Cortex of kidney (tissue), 1 donor: ENCODE measurements at places on chromosomes 6 and 20.

DNA sequence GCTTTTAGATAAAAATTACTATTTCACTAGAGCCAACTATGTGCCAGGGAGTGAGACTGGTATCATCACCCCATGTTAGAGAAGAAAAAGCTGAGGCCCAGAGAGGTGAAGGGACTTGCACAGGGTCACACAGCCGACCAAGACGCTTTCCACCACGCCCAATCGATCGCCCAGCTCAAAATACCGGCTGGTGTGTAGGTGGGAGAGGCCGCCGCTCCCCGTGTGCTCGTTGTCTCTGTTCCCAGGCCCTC lies 253 bp upstream of the SNPH start:
- DNase-seq, result no peak

DNA sequence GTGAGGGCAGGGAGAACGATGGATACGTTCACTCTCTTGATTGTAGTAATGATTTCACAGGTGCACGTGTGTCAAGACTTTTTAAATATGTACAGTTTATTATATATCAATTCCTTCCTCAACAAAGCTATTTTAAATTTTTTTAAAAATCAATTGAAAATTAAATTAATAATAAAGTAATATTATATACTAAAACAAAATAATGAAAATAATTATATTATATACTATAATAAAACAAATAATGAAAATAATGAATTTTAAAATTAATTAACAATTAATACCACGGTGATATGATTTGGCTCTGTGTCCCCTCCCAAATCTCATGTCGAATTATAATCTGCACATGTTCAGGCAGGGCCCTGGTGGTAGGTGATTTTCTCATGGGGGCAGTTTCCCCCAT lies 42.7 kb downstream of the ADGRF5 start:
- DNase-seq, result no peak

- DNase-seq, result no peak
Measured at GRCh38 chr6:148892247-148892646, 145.4 kb downstream of the UST start.

- DNase-seq, result no peak
Measured at GRCh38 chr6:11824986-11825385, 46.4 kb upstream of the ADTRP start.

DNA sequence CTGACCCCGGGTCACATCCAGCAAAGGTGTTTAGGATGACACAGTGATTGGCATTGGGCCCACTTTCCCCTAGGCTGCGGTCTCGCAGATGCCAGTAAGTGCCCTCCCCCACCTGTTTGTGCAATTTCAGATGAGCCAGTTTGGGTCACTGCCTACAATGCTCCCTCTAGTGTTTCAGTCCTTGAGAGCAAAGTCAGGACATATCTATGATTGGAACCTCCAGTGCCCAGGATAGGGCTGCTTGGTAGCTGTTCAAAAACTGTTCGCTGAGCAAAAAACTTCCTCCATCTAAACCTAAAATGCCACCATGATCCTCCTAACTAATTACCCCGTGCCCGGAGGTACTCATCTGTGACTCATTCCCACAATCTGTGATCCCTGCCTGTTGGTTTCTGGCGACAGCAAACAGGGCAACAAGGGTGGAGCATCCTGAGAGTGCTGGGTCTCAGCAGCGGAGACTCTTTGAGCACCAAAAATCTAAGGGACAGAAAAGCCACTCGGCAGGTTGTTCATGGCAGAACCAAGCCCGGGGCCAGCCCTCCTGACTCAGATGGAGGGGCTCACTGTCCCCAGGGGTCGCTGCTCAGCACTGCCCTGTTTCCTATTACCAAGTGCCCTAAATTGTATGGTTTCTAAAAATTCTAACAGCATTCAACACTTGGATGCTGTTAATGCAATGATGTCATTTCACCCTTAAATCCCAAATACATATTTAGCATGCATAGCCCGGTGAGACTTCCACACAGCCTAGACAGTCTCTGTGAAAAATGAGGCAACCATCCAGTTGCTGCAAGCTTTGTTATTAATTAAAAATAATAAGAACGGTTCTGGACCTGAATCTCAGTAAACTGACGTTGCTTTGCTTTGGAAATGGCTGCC lies 5.0 kb downstream of the VSX1 start:
- no peak for DNase-seq

DNA sequence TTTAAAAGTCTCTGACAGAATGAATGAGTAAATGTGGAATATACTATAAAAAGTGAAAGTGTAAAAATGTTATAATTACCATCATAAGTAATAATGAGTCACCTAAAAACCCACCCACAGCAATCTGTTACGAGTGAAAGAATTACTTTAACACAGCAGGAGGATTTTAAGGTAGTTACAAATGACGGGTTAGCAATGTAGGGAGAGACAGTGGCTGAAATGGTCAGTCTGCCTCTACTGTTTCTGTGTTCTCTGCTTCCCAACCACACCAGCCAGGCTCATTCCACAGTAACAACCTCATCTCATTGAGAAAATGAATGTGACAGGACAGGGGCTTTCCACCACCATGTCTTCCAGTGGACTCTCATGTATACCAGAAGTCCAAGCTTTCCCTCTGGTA lies 124.4 kb upstream of the KCNK16 start:
- DNase-seq, result no peak

DNA sequence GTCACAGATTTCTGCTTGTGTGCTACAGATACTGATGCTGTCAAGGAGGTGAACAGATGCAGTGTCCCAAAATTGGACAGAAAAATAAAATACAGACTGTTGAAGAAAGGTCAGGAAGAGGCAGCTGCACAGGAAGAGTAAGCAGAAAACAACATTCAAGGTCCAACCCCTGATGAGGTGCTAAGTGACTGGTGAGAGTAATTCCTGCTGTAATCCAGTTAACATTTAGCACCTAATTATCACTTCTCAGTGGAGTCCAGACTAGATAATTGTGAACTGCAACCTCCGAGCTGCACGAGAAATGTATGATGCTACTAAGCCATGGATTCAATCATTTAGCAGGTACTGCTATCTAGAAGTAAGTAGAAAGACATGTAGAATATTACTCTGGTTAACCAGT lies 36.3 kb upstream of the NRSN1 start:
- no peak for DNase-seq

DNA sequence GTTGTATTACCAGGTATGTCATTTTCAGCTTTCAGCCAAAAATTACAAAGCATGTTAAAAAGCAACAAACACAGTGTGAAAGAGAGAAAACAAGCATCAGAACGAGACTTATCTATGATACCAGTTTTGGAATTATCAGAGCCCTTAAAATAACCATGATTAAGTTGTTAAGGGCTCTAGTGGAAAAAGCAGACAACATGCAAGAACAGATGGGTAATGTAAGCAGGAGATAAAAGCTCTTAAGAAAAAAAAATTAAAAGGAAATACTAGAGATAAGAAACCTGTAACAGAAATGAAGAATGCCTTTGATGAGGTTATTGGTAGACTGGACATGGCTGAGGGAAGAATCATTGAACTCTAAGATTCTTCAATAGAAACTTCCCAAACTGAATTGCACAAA lies 127.5 kb upstream of the SCGN start:
- DNase-seq, result no peak

- no peak for DNase-seq
Measured at GRCh38 chr6:130922922-130923321, 95.7 kb downstream of the SMLR1 start.

- no peak for DNase-seq
Measured at GRCh38 chr6:25351485-25351884, 72.3 kb downstream of the CARMIL1 start.

DNA sequence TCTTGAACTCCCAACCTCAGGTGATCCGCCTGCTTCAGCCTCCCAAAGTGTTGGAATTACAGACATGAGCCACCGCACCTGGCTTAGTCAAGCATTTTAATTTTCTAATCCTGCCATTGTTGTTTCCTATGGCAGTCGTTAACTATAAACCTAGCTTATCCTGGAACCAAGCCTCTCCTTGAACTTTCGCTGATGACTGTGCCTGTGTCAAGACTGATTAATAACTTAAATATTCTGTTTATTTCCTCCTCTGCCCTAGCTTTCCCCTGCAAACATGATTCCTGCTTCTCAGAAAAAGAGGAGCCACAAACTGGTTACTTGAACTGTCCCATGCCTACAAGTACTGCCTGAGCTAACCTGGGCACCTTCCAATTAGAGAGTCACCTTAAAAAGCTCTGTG lies 1.5 kb downstream of the VNN1 start:
- DNase-seq, result no peak

DNA sequence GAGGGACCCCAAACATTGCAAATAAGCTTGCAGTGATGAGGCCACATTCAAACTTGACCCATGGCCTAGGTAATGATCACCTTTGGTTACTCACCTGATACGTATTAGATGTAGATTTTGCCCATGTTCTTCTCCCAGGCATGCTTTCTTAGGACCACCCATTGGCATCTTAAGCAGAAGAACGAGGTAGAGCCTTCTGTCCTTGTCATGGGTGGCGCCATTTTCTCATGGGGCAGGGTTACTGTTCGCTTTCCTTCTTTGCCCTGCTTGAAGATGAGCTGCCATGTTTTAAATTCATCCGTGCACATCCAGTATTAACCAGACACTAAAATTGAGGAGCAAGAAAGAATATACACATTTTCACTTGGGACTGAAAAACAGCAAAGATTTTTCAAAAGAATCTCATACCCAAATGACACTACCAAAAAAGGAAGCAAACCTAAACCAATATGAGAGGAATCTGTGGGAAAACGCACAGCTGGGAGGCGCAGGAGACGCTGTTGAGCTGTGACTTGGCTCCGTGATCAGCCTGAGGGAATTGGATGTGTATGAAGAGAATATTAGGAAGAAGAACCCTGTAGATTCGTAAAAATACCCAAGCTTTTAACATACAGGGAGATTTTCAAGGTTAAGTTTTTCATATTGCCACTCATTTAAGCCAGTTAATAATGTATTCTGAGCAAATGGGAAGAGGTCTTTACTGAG lies 36.6 kb downstream of the GMPR start:
- no peak for DNase-seq

DNA sequence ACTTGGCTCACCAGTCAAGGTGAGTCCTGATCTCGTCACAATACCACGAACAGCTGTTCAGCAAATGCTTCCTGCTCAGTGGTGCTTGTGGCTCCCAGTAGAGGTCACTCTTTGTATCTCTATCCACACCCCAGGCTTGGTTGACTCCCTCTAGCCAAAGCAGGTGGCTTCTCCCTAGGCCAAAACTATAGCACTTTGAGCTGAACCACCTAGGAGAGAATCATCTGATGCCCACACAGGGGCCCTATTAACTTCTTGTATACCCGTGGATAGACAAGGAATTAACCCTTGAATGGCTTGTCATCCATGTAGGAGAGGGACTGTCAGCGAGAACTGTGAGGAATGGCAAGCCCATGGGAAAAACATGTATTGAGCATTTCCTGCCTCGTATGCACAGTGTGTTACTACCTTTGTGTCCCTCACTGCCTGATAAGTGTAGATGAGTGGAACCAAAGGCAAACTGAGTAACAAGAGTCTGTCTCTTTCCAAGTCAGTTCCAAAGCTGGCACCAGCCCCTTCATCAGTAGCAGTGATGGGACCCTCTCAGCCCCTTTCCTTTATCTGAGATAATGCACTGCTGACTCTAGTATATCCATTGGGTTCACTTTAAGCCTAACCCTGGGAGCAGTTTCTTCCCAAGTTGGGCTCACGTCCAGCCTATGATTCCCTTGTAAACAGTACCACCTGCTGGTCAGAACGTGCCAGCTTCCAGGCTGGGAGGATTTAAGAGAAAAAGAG lies 42.5 kb downstream of the EIF2S2 start:
- DNase-seq, result no peak

DNA sequence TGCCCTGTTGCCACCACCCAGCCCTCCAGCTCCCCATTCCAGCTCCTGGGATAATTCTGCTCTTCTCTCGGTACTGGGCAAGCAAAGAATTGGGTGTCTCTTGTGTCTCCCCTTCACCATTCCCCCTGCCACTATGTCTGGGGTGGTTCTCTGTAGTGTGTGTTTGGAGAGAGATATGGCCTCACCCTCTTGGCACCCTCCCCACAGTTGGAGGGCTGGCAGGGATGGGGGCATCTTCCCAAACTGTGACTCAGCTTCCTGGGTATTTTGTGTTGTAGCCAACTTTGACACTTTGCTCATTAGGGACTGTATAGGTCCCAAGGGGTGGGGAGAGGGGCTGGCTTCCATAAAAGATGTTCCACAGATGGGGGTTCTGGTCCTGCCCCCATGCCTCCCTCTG lies 1.7 kb downstream of the TNXB start:
- no peak for DNase-seq

DNA sequence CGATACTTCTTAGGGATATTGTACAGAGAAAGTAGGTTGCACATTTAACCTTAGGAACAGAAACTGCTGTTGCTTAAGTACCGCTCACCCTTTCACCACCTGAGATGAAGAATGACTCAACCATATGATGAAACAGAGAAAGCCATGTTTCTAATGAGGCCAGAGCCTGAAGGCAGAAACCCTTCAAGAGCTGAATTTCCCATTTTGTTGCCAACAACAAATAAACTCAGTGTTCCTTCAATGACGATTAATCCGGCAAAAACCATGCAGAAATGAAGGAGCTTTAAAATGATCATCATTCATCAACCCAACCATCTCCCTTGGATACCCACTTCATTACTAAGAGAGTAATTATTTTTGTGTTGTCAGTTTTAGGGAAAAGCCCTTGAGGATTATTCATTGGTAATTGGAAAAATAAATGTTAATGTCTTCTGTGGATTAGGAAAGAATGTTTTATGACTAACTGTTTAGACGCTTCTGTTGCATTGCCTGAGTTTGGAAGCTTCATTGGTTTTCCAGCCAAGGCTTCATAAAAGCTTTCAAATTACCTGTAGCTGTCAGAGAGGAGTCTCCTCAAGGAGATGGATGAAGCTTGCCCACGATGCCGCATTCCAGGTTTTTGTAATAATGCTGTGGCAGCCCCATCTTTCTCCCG lies 112.1 kb upstream of the IYD start:
- no peak for DNase-seq

GRCh38 chr20:22686097-22686496 lies 101.7 kb upstream of the FOXA2 start:
- DNase-seq, result no peak

DNA sequence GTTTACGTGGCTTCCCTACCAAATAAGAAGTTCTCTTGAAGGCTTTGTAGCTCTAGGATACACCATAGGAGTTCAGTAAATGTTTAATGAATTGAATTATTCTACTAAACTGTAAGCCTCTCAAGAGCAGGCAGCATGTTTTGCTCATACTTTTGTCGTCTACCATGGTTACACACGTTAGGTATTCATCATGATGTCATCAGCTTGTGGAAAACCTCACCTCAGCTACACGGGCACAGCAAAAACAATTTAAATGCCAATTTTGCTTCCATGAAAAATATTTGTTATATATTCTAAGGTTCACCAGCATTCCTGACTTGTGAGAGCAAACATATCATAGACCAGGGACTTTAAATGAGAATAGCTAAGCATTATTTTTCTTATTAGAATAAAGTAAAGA lies 16.7 kb downstream of the NCOA5 start:
- no peak for DNase-seq

- DNase-seq, result no peak
Measured at GRCh38 chr6:130306377-130306776, 59.4 kb upstream of the TMEM200A start.

DNA sequence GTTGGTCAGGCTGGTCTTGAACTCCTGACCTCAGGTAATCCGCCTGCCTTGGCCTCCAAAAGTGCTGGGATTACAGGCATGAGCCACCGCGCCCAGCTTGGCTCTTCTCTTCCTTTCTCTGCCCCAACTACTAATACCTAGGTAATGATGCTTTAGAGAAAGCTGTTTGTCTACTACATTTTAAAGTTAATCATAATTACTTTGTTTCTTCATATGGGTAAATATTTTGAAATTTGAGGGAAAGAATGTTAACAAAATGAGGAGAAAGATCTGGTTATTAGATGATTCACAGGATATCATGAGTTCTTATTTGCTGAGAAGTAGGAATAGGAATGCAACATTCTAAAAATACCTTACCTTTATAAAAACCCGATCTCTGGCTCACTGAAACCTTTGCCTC lies 18.4 kb upstream of the PTPRK start:
- DNase-seq, result no peak
